ENCODE measurements at places on chromosomes 7 and 10.
A peak's percentile ranks its signal among the peaks of the same experiment; 100 is the strongest.

GRCh38 chr10:73247509-73248258, 629 bp upstream of the DNAJC9 start:
- DNase-seq = no peak

DNA sequence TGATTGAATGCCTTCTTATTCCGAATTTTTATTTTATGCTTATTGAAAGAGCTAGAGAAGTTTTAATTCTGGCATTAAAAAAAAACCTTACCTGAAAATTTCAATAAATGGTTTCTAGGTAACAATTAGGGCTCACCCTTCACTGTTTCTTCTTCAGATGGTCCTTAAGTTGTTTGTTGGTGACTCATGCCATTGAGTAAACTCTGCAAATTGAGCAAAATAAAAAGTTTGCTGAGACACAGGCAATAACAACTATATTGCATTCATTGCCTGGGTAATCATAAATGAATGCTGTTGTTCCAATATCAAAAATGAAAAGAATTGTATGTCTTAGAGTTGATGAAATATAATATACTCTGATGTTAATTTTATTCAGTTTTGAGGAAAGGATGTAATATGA, 300.3 kb downstream of the CDK14 start:
- DNase-seq = no peak

GRCh38 chr10:16828701-16829175, 11.5 kb upstream of the RSU1 start:
- DNase-seq = peak; percentile 8

DNA sequence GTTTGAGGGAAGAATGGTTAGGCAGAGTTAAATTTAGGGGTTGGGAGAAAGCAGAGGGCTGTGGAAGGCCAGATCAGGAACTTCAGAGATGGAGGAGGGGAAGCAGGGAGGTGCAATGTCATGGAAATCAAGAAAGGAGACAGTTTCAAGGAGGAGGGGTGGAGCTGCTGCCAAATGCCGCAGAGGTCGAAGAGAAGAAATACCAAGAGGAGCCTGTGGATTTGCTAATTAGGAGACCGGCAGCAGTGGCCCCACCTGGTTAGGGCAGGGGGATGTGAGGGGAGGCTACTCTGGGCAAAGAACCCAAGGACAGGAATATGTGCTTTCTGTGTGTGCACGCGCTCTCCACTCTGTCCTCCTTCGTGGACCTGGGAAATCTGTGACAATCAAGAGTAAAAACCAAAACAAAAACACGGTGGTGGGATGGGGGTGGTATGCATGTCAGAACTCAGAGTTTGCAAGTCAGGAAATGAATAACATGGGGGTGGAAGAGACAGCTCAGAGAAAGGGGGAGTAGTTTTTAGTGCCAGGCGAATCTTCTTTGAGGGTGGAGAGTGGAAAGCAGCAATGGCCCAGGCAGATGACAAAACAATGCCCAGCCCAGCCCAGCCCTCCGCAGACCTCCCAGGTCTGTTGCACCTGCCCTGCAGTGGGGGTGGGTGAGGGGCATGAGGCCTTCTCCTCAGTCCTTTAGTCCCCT, 102.9 kb upstream of the PAX2 start:
- no peak for DNase-seq

DNA sequence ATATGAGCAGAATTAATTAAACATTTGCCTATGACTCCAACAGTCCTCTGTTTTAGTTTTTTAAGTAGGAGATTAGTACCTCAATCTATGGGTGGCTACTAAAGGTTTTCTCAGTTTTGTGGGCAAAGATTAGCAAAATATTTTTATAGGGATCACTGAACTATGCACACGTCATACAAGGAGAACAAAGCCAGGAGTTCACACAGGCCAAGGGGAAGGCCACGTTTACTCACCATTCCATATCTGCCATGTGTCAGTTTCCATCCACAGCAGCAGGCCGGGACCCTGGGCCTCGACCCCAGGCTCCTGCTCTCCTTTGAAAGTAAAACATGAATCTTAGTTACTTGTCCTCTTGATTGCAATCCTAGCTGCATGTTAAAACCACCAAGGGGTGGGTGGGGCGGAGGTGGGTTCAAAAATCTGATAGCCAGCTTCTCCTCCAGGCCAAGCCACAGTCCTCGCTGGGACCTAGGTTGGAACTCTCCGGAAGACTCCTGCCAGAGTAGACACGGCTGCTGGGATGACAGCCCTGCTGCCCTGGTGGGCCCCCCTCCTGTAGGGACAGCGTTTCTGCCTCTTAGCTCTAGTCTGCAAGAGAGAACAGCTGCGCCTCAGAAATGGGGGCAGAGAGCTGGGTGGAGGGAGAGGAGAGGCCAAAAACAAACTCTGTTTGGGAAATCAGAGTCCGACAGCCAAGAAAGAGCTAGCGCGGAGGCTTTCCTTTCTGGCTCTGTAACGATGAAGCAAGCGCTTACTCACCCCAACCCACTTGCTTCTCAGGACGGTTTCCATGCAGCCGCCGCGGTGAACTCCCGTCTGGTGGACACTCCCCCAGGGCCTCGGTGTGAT, 35.6 kb downstream of the PITRM1 start:
- no peak for DNase-seq

DNA sequence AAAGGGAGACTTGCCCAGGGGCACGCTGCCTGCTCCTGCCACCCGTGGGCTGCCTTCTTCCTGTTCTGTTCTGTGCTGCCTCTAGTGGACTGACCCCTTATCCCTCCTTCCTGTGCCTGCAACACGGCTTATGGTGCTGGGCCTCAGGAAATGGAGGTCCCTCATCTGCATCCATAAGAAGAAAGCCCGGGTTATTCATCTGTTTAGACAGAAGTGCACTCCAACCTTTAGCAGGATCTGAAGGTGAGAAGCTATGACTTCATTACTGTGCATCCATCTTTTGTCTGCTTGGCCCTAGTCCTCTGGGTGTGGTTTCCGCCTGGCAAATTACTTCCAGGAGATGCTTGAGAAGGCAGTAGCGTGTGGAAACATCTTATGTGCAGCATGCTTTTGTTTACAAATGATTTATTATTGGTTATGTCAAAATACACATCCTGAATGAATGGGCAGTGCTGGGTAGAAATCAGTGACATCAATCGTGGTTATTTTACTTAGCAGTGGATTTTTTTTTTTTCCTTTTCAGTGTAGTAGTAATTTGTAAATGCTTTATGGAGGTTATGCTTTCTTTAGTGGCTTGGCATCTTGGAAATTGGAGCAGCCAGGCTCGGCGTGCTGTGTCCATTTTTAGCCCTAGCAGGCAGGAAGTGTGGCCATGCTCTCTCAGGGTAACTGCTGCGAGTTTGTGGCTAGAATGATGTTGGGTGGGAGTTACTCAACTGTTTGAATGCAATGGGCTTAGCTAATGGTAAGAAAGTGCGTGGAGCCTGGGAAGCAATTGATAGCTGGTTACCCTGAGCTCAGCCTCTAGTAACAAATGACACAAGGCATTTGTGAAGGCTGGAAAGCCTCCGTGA, 12.7 kb downstream of the PTPRE start:
- DNase-seq = no peak

DNA sequence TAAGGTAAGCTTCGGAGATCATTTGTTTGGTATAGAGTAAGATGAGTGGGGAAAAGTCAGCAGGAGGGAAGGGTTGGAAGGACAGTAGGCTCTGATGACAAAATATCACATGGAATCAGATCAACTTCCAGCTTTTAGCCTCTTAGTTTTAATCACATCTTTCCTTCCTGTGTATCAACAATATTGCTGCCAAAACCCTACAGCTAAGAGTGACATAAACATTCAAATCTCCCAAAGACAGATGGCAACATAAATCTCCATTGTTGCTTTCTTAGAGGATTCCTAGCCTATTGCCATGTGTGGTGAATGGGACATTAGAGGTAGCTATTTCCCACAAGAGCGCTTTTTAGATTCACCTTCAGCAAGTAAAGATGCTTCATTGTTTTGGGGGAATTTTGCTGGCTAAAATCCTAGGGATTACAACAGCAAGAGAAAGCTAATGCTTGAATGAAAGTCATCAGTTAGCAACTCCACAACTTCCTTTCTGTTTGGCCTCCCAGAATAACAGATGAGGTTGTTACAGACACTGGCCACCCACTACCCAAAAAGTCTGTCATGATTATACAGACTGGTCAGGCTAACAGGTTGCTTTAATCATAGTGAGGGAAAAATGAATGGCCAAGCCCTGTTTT, 35.2 kb upstream of the FZD1 start:
- DNase-seq = no peak

GRCh38 chr7:106957766-106958165, 86.7 kb upstream of the PRKAR2B start:
- DNase-seq = no peak

GRCh38 chr10:59470570-59470969, 108.2 kb upstream of the FAM13C start:
- DNase-seq = no peak

DNA sequence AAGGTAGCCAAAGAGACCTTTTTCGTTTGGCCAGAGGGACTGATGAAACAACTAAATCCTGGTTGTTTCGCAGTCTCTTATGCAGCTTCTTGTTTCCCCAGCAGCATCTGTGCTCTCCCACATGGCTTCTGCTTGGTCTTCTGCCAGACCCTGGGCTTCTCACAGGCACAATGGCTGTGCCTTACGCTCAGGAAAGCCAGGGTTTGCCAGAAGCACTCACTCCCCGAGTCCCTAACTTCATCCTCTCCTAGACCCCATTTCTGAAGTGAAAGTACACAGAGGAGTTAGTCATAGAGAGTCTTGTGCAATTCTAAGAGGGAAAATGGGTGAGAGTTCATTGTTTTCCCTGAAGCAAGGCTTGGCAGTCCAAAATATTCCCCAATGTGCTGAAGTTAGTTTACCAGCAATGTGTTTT, 121.7 kb downstream of the EVX1 start:
- DNase-seq = no peak

DNA sequence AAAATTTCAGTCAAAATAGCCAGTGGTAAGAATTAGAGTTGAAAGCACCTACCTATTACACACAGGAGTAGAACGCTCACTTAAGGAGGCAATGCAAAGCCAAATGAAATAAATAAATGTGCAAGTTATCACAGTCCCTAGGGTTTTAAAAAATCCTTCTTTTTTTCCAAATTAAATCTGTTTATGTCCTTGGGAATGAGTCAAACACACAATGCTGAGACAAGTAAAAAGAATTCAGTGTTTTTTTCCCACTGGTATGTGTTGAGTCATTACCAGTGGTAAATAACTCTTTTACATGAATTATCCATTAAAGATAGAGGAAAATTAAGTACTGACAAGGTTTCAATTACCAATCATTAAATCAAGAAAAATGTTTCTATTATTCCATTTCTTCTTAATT, 438.6 kb downstream of the TNS3 start:
- no peak for DNase-seq

DNA sequence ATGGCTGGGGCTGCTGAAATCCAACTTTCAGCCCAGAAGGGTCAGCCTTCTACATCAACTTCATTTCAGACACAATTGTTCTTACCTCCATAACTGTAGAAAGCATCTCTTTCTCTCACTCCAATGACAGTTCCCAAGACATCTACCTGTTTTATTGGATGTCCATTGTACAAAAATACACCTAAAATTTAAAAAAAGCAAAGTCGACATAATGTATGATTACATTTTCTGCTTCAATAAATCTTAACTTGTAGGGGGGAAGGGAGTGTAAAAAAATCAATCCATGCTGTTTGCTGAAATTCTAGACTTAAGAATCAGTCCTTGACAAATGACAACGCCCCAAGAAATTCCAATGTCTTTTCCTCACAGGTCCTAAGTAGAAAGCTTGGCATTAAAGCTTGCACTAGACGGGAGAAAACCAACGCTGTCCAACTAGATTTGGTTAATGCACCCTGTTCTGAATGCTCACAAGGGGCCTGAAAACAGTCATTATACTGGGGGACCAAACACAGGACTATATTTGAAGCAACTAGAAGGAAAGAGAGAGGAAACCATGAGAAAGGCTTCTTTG, 7.5 kb downstream of the STN1 start:
- no peak for DNase-seq

Measured in Calu3 (cell line).